ENCODE measurements at places on chromosomes 4 and X.
A peak's percentile ranks its signal among the peaks of the same experiment; 100 is the strongest.

GRCh38 chr4:168021666-168022065 is 70.7 kb upstream of the ANXA10 start:
- DNase-seq = no peak

GRCh38 chrX:47649271-47649670 is 1.1 kb downstream of the ELK1 start:
- DNase-seq = no peak

- DNase-seq = no peak
These were observed 267.3 kb downstream of the DCTD start for GRCh38 chr4:182649698-182650477.

DNA sequence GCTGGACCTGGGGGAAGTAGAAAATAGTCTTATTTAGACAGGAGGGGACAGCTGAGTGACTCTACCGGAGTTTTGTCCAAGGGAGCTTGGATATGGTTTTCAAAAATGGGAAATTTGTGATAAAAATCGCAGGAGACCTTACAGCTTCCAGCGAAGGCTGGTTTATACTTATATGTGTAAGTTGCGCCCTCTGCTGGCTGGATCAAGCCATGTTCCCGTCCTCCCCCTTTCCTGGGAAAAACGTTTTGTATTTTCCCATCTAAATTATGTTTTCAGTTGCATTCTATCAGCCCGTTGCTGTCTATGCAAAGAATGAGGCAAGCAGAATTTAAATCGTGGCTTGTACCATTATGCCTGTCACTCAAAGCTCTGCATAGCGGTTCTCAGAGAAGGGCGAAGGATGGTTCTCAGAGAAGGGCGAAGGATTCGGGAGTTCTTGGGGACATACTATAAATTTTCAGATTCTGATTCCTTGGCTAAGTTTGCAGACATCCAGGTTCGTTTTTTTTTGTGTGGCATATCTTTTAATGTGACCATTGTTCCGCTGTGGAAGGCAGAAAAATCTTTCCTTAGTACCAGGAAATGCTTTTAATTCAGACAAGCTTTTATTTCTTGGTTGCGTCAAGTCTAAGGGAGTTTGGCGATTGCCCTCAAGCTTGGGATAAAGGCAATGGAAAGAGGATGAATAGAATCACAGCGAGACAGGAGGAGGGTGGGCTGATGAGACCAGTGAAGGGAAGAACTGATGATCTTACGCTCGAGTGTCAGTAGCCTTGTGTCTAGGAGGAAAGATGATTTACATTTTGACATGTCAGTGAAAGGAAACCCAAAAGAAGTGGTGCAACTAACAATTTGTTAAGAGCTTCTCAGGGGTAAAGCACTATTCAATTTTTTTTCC is 128.5 kb upstream of the ARX start:
- peak; percentile 1 for DNase-seq

- DNase-seq = no peak
These were observed 20.4 kb downstream of the CASP6 start for GRCh38 chr4:109682875-109683274.

DNA sequence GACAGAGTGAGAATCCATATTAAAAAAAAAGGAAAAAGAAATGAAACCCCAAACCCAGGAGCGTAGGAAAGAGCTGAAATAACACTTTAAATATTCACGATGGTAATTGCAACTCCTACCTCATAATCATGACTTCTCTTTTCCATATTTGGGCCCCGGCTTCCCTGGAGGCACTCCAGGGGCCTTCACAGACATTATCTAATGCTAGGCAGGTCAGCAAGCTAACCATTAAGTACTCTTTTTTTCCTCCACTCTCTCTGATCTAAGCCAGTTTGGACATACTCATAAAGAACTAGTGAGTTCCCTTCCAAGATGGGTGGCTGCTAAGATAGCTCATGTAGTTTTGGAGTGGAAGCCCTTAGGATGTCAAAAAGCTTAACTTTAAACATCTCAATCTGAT is 83.2 kb downstream of the SH3KBP1 start:
- no peak for DNase-seq

DNA sequence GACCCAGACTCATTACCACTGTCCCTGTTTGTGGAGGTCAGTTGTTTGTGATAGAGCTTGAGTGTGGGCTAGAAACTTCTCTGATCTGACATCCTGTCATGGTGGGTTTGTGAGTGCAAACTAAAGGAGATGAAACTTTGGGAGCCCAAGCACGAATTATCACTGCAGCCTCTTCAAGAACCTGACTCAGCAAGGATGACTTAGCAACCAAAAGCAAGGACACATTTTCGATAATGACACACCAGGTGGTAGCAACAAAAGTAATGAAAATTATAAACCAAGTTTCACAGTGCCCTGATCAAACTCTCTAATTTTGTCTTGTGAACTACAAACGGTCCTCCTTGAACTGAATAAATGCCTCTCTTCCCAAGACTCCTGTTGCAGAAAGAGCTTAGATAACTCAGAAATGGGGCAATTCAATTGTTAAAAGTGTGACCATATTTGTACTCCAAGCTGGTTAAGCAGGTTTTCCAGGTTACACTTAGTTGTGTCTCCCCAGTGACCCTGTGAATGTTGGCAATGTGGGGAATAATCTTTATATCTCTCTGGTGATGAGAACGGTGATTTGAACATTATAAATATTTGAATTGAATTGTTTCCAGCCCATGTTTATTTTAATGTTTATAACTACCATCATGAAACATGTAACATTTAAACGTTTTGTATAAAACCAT is 52.6 kb upstream of the ATP8A1 start:
- DNase-seq = no peak

GRCh38 chr4:30073011-30073710 is 647.0 kb upstream of the PCDH7 start:
- no peak for DNase-seq

GRCh38 chr4:91032725-91033445 is 905.7 kb downstream of the CCSER1 start:
- DNase-seq = no peak

- no peak for DNase-seq
These were observed 125.8 kb upstream of the CLNK start for GRCh38 chr4:10810411-10810810.

- no peak for DNase-seq
These were observed 677 bp upstream of the CENPC start for GRCh38 chr4:67546004-67546356.

DNA sequence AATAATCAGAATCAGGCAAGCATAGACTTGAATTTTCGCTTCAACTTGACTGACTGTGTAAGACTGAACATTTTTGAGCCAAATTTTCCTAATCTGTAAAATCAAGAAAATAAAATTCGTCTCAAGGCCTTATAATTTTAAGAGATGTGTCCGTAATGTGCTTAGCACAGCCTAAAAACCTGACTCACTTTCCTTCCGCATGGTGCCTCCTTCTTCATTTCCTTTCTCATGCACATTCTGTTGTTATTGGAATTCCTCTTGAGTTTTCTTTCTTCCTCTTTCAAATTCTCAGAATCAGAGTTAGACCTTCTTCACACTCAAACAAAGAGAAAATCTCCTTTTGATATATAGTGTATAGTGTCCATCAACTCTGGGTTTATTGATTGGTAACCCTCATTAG is 208.9 kb upstream of the SLIT2 start:
- no peak for DNase-seq

GRCh38 chr4:139450586-139450985 is 3.3 kb upstream of the RAB33B start:
- DNase-seq = no peak

- DNase-seq = no peak
These were observed 2.4 kb upstream of the PRICKLE3 start for GRCh38 chrX:49188468-49189076.

- DNase-seq = no peak
These were observed 11.2 kb upstream of the DACH2 start for GRCh38 chrX:86137071-86137470.

GRCh38 chrX:144901521-144901920 is 345.8 kb upstream of the SPANXN1 start:
- no peak for DNase-seq

- no peak for DNase-seq
These were observed 128.5 kb downstream of the LRBA start for GRCh38 chr4:150886597-150886996.

DNA sequence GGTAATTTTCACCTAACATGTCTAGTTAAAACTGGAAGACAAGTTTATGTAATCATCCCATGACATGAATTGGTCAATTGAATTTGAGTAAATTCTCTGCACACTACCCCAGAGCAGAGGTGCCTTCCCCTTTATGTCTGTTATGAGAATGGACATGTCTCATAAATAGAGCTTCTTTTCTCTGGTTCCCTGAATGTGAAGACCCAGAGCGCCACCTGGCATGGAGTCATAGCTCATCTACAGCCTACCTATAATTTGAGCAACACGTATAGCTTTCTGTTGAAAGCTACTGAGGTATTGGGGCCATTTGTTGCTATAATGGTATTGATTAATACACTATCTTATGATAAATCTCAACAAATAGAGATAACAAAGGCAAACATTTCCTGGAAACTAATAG is 626.5 kb upstream of the GALNTL6 start:
- DNase-seq = no peak

DNA sequence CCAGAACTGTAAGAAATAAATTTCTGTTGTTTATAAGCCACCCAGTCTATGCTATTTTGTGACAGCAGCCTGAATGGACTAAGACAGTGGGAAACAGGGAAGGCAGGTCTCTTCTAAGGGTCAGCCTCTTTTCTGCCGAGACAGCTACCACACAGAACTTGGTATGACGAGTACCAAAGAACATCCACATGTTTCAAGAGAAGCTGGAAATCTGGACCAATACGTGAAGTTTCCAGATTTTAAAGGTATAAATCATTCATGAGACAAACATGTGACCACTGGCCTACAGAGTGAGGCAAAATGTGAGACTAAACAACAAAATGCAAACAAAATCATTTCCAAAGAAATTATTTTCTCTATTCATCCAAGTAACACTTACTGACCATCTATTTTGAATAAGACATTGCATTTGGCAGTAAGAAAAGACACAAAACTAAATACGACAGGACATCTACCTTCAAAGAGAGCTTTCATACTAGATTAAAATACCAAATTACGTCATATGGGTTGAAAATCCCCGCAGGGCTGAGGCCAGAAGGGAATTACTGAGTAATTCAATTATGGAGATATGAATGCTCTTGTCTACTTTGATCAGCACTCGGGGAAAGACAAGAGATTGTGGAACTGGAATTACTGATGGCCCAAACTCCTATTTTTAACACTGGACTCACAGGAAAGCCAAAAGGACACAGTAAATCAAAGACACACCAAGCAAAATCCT is 7.2 kb downstream of the SCARB2 start:
- DNase-seq = no peak

GRCh38 chr4:124833831-124834505 is 121.4 kb upstream of the ANKRD50 start:
- no peak for DNase-seq

GRCh38 chr4:168409089-168409801 is 71.0 kb downstream of the DDX60L start:
- DNase-seq = no peak

DNA sequence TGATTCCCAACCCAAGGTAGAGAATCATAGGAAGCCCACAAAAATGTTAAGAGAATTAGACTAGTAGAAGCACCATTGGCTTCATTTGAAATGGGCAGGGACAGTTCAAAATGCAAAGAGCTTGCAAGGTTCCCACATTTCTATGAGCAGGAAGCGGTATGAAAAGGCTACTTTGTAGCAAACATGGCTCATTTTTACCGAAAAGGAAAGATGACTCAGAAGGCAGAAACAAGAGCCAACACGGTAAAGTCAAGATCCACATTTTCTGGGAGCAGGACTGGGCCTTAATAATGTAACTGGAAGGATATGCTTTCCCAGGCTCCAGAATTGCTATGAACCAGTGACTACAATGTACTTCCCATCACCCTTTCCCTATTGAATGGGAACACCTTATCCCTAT is 89.5 kb downstream of the GLRA3 start:
- no peak for DNase-seq

DNA sequence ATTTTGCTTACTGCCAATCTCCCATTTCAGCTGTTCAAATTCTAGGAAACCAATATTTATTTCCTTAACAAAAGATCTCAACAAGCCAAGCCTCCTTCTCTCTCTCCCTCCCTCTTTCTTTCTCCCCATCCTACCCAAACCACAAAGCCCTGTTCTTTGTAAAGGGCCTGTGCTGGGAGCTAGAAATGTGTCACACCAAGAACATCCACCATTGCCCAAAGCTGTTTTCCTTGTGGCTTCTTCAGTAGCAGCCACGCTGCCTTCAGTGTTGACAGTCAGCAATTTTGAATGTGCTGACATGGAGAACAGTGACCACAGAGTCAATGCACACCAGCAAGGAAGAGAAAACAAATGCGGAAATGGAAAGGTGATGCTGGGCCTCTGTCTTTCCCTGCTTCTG is 203.0 kb downstream of the MAML3 start:
- no peak for DNase-seq

DNA sequence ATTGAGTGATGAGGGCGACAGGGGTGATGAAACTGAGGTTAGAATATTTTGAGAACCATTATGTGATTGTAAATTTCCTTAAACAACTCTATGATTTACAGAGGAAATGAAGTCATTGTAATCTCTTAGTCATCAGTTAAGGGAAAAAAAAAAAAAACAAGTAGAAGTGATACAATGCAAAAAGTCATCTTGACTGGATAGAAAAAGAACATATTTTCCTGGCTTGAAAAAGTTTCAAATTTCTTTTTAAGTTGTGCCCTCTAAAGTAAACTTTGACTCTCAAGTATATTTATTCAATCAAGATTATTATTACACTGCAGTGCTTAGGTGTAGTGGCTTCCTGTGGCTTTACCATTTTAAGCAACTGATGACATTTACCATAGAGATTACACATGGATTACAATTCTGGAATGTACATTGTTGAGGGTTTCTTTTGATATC is 40.6 kb downstream of the GABRB1 start:
- no peak for DNase-seq

- no peak for DNase-seq
These were observed 136.1 kb downstream of the SNCA start for GRCh38 chr4:89700766-89701423.

GRCh38 chr4:54004463-54004862 is 59.9 kb downstream of the CHIC2 start:
- no peak for DNase-seq

DNA sequence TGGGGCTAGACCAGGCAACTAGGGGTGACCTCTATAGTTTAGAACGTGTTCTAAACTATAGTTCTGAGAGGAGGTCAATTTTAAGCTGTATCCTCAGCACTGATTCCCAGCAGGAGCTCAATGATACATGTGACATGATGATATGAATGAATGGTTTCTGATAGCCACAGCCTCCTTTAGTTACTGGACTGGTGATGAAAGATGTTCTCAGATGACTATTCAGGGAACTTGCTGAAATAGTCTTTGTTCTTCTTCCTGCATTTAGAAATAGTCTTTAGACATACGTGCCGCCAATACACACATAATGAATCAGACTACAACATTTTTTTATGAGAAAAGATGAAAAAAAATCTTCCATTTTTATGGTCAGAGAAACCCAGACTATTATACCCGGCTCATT is 116.3 kb upstream of the TMEM150C start:
- no peak for DNase-seq

DNA sequence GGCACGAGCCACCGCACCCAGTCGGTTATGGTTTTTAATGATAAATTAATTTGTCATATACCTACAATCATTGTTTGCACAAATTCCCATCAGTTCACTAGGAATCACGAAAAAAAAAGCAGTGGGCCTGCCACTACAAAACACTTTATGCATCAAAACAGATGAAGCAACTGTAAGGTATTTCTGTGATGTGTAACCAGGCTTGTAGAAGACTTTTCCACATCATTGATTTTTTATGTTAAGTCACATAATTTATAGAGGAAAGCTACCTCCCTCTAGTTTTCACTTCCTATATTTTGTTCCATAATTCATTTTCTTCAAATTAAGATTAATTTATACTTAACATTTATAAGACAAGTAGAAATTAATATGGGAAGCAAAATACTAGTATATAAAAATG is 6.7 kb upstream of the FAM200B start:
- no peak for DNase-seq

- no peak for DNase-seq
These were observed 11.7 kb downstream of the RPL9 start for GRCh38 chr4:39446842-39447573.

Measured in stimulated activated CD8-positive, alpha-beta memory T cell treated with anti-CD3 and anti-CD28 coated beads, Interleukin-4, amount 100 ng/mL, for 1 hour (primary cell).